ENCODE measurements at places on chromosomes 16 and 17.

DNA sequence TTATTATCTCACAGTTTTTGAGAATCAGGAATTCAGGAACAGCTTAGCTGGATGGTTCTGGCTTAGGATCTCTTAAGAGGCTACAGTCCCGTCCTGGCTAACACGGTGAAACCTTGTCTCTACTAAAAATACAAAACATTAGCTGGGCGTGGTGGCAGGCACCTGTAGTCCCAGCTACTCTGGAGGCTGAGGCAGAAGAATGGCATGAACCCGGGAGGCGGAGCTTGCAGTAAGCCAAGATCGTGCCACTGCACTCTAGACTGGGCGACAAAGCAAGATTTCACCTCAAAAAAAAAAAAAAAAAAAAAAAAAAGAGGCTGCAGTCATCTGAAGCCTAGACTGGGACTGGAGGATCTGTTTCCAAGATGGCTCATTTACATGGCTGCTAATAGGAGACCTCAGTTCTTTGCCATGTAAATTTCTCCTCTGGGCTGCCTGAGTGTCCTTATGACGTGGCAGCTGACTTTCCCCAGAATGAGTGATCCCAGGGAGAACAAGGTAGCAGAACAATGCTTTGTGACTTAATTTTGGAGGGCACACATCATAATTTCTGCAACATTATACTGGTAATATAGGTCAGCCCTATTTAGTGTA, 95.8 kb upstream of the CORO6 start:
- no peak for DNase-seq

DNA sequence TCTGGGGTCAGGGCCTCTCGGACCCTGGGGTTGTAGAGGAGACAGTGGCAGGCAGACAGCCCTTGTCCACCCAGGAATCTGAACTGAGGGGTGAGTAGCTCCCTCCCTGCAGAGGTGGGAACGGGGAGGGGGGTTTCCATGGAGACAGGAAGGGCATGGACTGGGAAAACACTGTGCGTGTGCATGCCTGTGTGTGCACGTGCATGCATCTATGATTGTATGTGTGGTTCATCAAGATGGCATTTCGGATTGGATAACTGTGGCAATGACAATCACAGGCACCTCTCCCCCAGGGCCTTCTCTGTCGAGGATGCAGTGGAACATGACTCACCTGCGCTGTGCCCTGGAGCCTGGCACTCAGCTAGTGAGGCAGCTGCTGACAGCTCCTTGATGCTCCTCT, 6.1 kb upstream of the CD300C start:
- no peak for DNase-seq

GRCh38 chr16:12625068-12625467, 178.6 kb downstream of the CPPED1 start:
- no peak for DNase-seq

DNA sequence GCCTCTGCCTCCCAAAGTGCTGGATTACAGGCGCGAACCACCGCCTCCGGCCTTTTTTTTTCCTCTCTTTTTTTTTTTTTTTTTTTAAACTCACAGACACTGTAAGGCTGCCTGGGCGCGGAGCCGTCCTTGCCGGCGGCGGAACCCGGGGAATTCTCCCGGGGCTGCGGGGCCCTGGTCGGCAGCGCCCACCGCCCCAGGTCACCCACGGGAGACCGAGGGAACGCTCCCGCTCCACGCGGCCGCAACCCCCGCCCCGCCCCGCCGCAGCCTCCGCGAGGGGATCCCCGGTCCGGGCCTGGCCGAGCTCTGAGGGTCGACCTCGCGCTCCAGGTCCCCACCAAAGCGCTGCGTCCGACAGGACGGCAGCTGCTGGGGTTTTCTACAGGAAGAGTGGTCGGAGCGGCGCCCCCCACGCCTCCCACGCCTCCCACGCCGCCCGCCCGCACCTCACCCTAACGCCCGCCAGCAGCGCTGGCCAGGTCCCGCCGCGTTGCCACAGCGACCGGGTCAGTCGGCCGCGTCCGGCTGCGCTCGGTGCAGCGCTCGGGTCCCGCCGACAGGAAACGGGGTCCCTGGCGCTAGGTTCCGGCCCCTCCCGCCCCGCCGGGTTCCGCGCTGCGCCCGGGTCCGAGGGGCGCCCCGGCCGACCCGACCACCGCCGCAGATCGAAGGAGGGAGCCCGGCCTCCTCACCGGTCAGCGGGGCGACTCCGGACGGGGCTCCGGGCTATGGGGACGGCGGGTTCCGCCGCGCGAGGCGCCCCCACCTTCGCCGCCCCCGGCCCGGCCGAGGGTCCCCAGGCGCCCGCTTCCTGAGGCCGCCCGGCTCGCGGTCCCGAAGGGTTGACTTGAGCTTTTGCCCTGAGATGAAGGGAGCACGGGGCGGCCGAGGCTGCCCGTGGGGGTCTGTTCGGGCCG, at the start of gene CCDC57:
TSS of gene CCDC57 (minus strand) at position 512 of the 920 bp plus-strand sequence. CDS start 10,898 bp downstream, outside the sequence.
- no peak for DNase-seq

All from brain microvascular endothelial cell (primary cell).